Aorta (tissue), 5 donors: ENCODE measurements at places on chromosomes 3 and 15. TPM values are rescaled to one million over a fixed set of nuclear protein-coding genes. Genes with fewer than 3 reads are reported as not detected.

ROBO1 gene
- total RNA-seq: 33.1 TPM

SCN11A gene
- 0.93 TPM for total RNA-seq

CPNE9 gene
- total RNA-seq: not detected

HESX1 gene
- total RNA-seq: 0.36 TPM

- no peaks in the 10 kb centered on the region for H3K27me3 ChIP-seq
- DNase-seq: no peak
Measured at GRCh38 chr3:143924522-143925285, 46.9 kb upstream of the DIPK2A start.

- no peak overlapping the region for H3K27ac ChIP-seq
- H3K4me3 ChIP-seq: no peak overlapping the region
- H3K27me3 ChIP-seq: no peaks in the 10 kb centered on the region
- H3K4me1 ChIP-seq: no peaks in the 10 kb centered on the region
- no peak for DNase-seq
Measured at GRCh38 chr15:50246631-50247030, 18.9 kb downstream of the HDC start.

GRCh38 chr15:62135532-62136134 is 29.5 kb downstream of the C2CD4B start:
- no peak for DNase-seq
- H3K36me3 ChIP-seq: no peaks in the 10 kb centered on the region
- no peaks in the 10 kb centered on the region for H3K4me1 ChIP-seq
- H3K4me3 ChIP-seq: no peak overlapping the region
- H3K27ac ChIP-seq: no peak overlapping the region

DNA sequence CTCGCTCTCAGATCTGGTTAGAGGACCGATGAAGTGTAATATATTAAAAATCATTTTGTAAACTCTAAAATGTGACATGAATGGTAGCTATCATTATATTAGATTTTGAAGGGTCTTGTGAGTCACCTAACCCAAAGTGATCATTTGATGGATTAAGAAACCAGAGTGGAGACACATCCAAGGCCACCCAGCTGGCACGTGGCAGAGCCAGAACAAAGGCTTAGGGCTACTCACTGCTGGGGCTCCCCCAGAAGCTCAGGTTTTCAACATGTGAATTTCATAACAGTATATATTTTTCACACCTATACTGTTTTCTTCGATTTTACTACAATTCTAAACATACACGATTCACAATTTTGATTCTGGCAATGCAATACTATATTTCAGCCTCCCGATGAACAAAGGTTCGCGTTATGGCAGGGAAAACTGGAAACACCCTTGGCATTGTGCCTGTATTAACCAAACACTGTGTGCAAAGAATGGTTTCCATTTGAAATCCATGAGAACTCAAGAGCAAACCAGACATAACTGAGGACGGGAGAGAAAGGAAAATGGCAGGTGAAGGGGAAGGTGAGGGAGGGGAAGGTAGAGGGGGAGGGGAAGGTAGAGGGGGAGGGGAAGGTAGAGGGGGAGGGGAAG is 88.9 kb downstream of the ADAMTS17 start:
- no peaks in the 10 kb centered on the region for H3K4me1 ChIP-seq
- DNase-seq: no peak
- H3K27me3 ChIP-seq: no peaks in the 10 kb centered on the region
- H3K4me3 ChIP-seq: no peak overlapping the region
- no peak overlapping the region for H3K27ac ChIP-seq

DNA sequence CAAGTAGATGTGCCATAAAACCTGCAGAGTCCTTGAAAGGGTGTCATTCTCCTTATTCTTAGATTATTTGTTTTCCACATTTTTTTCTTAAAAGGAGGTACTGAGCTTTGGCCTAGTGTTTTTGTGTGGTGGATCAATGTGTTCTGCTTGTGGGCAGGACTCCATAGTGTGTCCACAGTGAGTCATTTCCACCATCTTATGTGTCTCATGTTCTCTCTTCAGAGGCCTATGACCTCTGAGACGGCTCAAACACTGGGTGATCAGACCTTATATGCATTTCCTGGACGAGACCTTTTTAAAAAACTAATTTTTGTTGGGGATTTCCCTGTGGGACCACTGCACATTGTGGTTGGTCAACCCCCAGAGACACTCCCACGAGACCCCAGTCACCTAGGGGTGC is 93.4 kb downstream of the CHCHD4 start:
- H3K27me3 ChIP-seq: no peaks in the 10 kb centered on the region
- no peaks in the 10 kb centered on the region for H3K4me1 ChIP-seq
- no peak for DNase-seq
- no peak overlapping the region for H3K4me3 ChIP-seq

DNA sequence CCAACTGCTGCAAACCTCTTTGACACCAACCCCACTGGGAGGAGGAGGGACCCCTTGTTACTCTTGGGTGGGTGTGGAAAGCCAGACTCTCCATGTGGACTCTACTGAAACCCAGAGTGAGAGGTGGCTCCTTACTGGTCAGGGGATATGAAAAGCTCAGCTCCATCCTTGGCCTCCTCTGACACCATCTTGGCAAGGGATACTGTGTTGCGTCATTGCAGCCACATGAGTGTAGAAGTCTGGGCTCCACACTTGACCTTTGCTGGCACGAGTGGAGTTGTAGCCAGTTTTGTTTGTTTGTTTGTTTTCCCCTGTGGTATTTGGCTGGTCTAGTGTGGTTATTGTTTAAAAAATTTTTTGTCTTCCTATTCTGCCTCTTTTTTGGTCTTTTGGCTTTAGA is 289.1 kb downstream of the GAP43 start:
- no peaks in the 10 kb centered on the region for H3K36me3 ChIP-seq
- no peak overlapping the region for H3K4me3 ChIP-seq
- DNase-seq: no peak
- no peaks in the 10 kb centered on the region for H3K27me3 ChIP-seq
- no peak overlapping the region for H3K27ac ChIP-seq
- no peaks in the 10 kb centered on the region for H3K4me1 ChIP-seq

- DNase-seq: no peak
- no peaks in the 10 kb centered on the region for H3K4me1 ChIP-seq
- H3K4me3 ChIP-seq: no peak overlapping the region
- H3K27me3 ChIP-seq: no peaks in the 10 kb centered on the region
Measured at GRCh38 chr15:24054547-24055245, 367.6 kb upstream of the NDN start.

GRCh38 chr15:40754574-40754882 is 526 bp downstream of the RMDN3 start:
- peaks cover 2% of the 10 kb centered on the region for H3K36me3 ChIP-seq
- no peaks in the 10 kb centered on the region for H3K27me3 ChIP-seq
- H3K4me1 ChIP-seq: no peaks in the 10 kb centered on the region
- DNase-seq: no peak

DNA sequence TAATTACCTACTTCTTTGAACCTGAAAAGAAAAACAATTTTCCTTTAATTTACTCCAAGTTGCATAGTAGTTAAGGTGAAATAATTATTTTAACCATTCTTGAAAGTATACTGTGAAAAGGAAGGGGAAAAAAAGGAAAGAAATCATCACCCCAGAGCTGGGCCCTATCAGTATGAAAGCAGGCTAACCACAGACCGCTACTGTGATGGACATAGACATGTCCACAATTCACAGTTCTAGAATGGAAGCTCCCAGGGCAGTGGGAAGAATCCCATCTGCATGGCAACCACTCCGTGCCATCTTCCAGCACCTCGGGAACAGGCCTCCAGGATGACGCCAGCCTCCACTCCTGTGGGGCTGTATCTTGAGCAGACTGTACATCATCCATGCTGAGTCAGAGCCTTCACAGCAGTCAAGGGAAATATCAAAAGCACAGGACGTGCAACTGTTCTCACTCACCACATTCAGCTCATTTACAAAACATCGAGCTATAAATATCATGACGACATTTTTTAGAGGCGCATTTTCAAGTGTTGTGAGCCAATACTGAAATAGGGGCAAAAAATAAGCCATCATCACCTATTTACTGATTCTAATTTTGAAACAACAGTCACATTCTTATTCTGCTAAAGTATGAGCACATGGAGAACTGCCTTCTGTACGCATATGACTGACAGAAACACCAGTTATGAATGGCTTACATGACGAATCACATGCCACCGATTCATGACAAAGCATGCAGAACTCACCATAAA is 119.7 kb downstream of the SNRK start:
- no peak overlapping the region for H3K27ac ChIP-seq
- no peaks in the 10 kb centered on the region for H3K4me1 ChIP-seq
- no peaks in the 10 kb centered on the region for H3K27me3 ChIP-seq
- DNase-seq: no peak
- no peak overlapping the region for H3K4me3 ChIP-seq
